ENCODE measurements at places on chromosomes 12 and 14.

- H3K36me3 ChIP-seq = peaks cover 25% of the 10 kb centered on the region
- DNase-seq = no peak
- H3K27me3 ChIP-seq = no peaks in the 10 kb centered on the region
- H3K4me1 ChIP-seq = peaks cover 34% of the 10 kb centered on the region
Measured at GRCh38 chr12:116093915-116094314, 183.6 kb downstream of the MED13L start.

DNA sequence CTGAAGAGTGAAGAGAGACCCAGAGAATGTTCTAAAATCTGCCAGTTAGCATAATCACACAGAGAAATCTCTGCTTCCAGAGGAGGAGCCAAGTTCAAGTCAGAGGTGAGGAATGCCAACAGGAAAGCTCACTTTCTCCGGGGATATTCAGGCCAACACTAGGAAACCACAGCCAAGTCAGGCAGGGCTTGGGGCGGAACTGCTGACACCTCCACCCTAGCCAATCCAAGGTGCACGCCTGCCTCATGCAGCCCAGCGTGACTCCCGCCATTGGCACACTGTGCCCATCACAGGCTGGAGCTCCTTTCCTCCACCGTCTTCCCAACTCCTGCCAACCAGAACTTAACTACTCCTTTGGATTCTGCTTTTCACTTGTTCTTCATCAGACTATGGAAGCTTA lies 374.3 kb upstream of the CCDC196 start:
- no peaks in the 10 kb centered on the region for H3K36me3 ChIP-seq
- H3K27ac ChIP-seq = no peak overlapping the region
- DNase-seq = no peak
- no peaks in the 10 kb centered on the region for H3K4me1 ChIP-seq
- no peak overlapping the region for H3K4me3 ChIP-seq
- H3K27me3 ChIP-seq = peaks cover 2% of the 10 kb centered on the region

- no peak for DNase-seq
- no peaks in the 10 kb centered on the region for H3K27me3 ChIP-seq
- H3K4me1 ChIP-seq = no peaks in the 10 kb centered on the region
- H3K4me3 ChIP-seq = no peak overlapping the region
Measured at GRCh38 chr14:38629412-38629811, 373.5 kb upstream of the CLEC14A start.

- H3K36me3 ChIP-seq = peaks cover 5% of the 10 kb centered on the region
- H3K4me3 ChIP-seq = no peak overlapping the region
- no peak for DNase-seq
- no peak overlapping the region for H3K27ac ChIP-seq
Measured at GRCh38 chr12:101795013-101795412, 35.7 kb downstream of the GNPTAB start.

DNA sequence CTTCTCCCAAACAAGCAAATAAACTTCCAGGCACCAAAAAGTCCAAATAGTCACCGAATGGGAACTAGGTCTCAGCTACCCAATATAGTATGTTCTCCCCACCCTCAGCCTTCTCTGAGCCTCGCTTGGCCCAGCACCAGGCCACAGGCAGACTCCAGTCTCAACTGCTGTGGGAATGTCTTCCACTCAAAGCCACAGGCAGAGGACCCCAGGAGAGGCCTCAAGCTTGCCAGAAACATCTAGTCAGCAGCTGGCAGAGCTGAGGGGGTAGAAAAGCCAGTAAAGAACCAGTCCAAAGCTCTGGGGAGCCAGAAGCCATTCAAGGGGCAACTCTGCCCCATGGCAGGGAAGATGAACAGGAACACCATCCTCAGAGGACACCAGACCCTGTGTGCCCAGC lies 41.8 kb downstream of the FMNL3 start:
- no peak for DNase-seq
- peaks cover 28% of the 10 kb centered on the region for H3K36me3 ChIP-seq
- peak overlapping the region; percentile 29 for H3K27ac ChIP-seq

GRCh38 chr12:68397566-68398158 lies 65.5 kb upstream of the MDM1 start:
- no peak for DNase-seq
- peaks cover 5% of the 10 kb centered on the region for H3K4me1 ChIP-seq
- H3K36me3 ChIP-seq = no peaks in the 10 kb centered on the region
- H3K27ac ChIP-seq = no peak overlapping the region

DNA sequence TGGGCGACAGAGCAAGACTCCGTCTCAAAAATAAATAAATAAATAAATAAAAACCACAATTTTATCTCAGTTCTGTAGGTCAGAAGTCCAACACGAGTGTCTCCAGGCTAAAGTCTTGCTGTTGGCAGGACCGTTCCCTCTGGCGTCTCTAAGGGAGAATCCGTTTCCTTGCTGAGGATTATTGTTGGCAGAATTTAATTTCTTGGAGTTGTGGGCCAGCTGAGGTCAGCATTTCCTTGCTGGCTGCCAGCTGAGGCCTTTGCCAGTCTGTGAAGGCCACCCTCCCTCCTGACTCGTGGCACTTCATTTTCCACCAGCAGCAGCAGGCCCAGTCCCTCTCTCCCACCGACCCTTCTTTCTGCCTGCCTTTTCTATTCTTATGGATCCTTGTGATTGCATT lies 17.2 kb downstream of the PSMC1 start:
- H3K27ac ChIP-seq = peak overlapping the region; percentile 95
- no peaks in the 10 kb centered on the region for H3K27me3 ChIP-seq
- no peak for DNase-seq
- H3K4me3 ChIP-seq = no peak overlapping the region
- H3K4me1 ChIP-seq = peaks cover 25% of the 10 kb centered on the region
- H3K36me3 ChIP-seq = peaks cover 44% of the 10 kb centered on the region

DNA sequence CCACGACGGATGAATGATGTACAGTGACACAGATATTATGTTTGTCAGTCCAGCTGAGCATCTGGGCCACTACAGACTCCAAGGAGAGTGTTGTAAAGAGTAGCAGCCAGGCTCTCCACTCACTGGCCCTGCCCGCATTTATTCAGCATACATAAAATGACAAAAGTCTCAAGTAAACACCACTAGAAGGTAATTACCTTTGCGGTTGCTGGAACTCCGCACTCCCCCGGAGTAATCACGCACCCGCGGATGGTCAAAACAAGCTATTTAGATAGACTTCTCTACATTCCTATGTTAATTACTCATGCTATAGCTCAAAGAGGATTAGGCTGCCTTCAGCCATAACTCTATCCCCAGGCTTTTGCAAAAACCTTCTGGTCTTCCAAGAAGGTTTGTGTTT lies 18.8 kb upstream of the STRAP start:
- H3K4me3 ChIP-seq = no peak overlapping the region
- no peak for DNase-seq
- H3K36me3 ChIP-seq = no peaks in the 10 kb centered on the region
- H3K27ac ChIP-seq = no peak overlapping the region
- peaks cover 17% of the 10 kb centered on the region for H3K27me3 ChIP-seq
- H3K4me1 ChIP-seq = peaks cover 6% of the 10 kb centered on the region

- no peaks in the 10 kb centered on the region for H3K36me3 ChIP-seq
- peaks cover 29% of the 10 kb centered on the region for H3K27me3 ChIP-seq
- H3K4me1 ChIP-seq = peaks cover 2% of the 10 kb centered on the region
- DNase-seq = no peak
- H3K4me3 ChIP-seq = no peak overlapping the region
- H3K27ac ChIP-seq = no peak overlapping the region
Measured at GRCh38 chr12:130948751-130949150, 5.0 kb upstream of the ADGRD1 start.

All from activated CD4-positive, alpha-beta T cell treated with anti-CD3 and anti-CD28 coated beads for 36 hours (primary cell).